ENCODE measurements at places on chromosomes 5 and 9.

DNA sequence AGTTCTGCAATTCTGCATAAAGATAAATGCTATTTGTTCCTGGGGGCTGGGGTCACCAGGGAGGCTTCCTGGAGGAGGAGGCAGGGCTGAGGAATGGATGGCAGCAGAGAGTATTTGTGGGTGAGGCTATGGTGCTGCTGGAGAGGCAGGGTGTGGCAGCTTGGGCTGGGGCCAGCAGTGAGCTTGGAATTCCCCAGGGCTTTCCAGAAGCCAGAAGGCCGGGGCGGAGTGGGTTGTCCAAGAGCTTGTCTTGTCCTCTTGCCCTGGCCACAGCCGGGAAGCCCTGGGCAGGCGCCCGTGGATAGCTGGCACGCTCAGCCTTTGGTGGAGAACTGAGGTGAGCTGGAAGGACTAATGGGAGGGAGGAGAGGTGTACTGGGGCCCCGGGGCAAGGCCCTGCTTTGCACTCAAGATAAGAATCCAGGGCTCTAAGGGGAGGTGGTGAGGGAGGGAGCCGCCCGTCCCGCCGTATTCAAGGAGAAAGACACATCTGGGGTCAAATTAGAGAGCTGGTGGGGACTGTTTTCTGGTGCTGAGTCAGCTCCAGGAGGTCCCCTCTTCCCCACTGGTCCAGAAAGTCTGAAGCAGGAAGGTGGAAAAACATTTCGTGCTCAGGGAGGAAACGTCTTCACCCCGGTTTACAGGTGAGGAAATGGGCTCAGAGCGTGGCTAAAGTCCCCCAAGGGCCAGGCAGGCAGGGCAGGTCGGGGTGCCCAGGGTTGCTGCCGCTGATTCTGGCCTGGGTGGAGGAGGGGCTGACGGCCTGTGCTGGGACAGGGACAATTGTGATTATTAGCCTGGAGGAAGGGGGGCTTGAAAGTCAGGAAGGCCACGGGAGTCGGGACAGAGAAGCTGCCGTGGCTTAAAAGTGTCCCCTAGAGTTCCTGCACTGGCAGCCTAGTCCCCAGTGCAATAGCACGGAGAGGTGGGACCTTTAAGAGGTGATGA, 26.9 kb upstream of the CNOT6 start:
- DNase-seq = no peak

GRCh38 chr5:154373729-154374179, 72.0 kb upstream of the SAP30L start:
- DNase-seq = no peak

GRCh38 chr5:75277463-75277862, 40.8 kb upstream of the ANKRD31 start:
- DNase-seq = no peak

DNA sequence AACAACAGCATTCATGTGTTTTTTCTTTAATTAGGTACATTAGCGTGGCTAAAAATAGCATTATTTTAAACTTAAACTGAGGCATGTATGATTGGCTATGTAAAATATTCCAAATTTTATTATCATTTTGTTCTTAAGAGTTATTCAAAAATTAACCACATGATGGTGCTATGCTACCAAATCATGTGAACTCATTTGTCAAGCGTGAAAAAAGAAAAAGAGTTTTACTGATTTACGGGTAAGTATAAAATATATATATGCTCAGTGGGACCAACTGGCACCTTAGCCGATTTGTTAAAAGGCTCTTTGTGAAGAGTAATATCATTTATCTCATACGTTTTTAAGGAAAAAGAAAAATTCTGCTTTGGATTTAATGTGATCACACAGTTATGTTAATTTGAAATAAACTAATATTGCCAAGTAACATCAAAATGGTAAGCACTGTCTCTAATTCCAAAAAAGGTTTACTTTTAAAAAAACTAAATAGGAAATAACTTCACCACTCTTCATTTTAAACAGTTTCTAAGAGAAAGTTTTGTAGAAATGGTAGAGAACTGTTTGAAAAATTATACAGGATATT, 1042.3 kb downstream of the CDH12 start:
- DNase-seq = no peak

- no peak for DNase-seq
Measured at GRCh38 chr5:147303976-147304375, 69.2 kb downstream of the STK32A start.

GRCh38 chr5:35066260-35066795, 18.6 kb upstream of the AGXT2 start:
- no peak for DNase-seq

DNA sequence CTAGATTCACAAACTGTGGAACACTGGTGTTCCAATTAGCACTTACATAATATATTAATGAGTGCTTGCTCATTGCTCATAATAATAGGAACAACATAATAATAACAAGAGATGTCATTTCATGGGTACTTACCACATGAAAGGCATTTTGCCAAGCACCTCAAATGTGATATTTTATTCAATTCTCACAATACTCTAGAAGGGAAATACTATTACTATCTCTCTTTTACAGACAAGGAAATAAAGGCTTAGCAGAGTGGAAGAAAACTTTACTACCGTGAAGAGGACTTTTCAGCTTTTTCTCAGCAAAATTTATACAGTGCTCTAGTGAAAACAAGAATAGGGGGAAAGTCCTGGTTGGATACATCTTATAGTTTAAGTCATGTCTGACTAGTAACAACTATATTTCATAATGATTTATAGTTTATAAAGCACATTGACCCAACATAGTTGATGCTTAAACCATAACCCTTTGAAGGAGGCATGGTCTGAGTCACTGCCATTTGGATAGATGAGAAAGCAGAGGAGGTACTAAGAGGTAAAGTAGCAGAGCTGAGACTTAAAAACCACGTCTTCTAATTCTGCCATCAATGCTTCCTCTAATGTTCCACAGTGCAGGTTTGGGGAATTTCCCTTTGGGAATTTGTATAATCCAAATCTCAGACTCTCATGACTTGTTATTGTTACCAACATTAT, 124.7 kb downstream of the CEP120 start:
- DNase-seq = no peak

- no peak for DNase-seq
Measured at GRCh38 chr5:33309536-33310345, 131.0 kb upstream of the TARS1 start.
